Activated CD8-positive, alpha-beta T cell treated with anti-CD3 and anti-CD28 coated beads, Interleukin-2, amount 10 ng/mL, durations not matched to agents 7 days and 5 days (primary cell): ENCODE measurements at places on chromosomes 13 and 19. TPM values are rescaled to one million over a fixed set of nuclear protein-coding genes. Genes with fewer than 3 reads are reported as not detected.

Gene SIAH3
- not detected for total RNA-seq

Gene LILRB3
- total RNA-seq, result 1.5 TPM

Gene MYO9B
- 276 TPM for total RNA-seq

Gene CRLF1
- not detected for total RNA-seq

Gene C19orf33
- total RNA-seq, result not detected

Gene SLAIN1
- total RNA-seq, result 27.0 TPM

Gene FSD1
- total RNA-seq, result 26.7 TPM

Gene GNA15
- total RNA-seq, result 23.8 TPM

Gene PRX
- 1.1 TPM for total RNA-seq

Gene QPCTL
- 8.0 TPM for total RNA-seq

Gene DACH1
- total RNA-seq, result not detected

Gene ZNF382
- total RNA-seq, result 12.0 TPM

Gene TTC9B
- total RNA-seq, result not detected

Gene DNM2
- total RNA-seq, result 240 TPM

Gene VASP
- 222 TPM for total RNA-seq

Gene B9D2
- total RNA-seq, result 10.6 TPM

GRCh38 chr13:113948034-113948742 lies 25.7 kb downstream of the C13orf46 start:
- H3K27ac ChIP-seq, result no peak overlapping the region
- no peaks in the 10 kb centered on the region for H3K36me3 ChIP-seq
- no peak for DNase-seq
- H3K4me3 ChIP-seq, result no peak overlapping the region

GRCh38 chr19:31506102-31506501 lies 156.9 kb upstream of the TSHZ3 start:
- no peak overlapping the region for H3K27ac ChIP-seq
- no peak overlapping the region for H3K4me3 ChIP-seq
- no peak for DNase-seq

GRCh38 chr13:76036176-76036575 lies 400.0 kb downstream of the LMO7 start:
- H3K27me3 ChIP-seq, result no peaks in the 10 kb centered on the region
- DNase-seq, result no peak
- no peak overlapping the region for H3K27ac ChIP-seq
- H3K4me3 ChIP-seq, result no peak overlapping the region
- no peaks in the 10 kb centered on the region for H3K36me3 ChIP-seq

DNA sequence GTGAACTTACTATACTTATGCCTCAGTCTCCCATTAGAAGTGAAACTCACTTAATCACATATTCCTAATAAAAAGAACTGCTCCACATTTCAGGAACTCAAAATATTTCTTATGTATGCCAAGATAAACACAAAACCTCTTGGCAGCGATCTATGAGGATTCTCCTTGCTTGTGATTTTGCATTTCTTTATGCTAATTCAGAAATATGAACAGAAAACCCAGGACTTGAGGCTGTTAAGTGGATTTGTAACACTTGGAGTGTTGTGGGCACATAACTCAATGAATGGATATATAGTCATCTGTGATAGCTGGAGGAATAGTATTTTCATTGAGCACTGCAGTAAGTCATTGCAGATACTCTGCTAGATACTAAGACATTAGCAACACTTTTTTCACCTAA lies 5.6 kb upstream of the KATNAL1 start:
- no peak overlapping the region for H3K4me3 ChIP-seq
- H3K4me1 ChIP-seq, result peaks cover 12% of the 10 kb centered on the region
- no peak for DNase-seq
- no peak overlapping the region for H3K27ac ChIP-seq

DNA sequence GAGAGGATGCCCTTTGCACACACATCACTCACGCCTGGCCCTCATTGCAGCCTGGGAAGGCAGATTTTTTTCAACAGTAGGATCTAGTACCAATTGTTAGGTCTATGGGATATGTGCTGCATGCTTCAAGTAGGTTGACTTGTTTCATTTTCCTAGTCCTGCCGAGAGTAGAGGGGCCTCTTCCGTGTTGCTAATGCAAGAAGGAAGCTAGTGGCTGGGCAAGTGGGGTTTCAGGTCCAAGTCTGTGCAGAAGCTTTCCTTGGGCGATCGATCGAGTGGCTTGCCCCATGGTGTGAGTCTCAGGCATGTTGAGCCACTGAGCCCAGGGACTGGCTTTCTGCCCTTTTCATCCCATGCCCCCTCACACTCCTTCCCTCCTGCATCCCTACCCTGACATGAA lies 13.7 kb downstream of the ILF3 start:
- H3K4me1 ChIP-seq, result peaks cover 31% of the 10 kb centered on the region
- no peak overlapping the region for H3K27ac ChIP-seq
- peaks cover 30% of the 10 kb centered on the region for H3K36me3 ChIP-seq
- no peak overlapping the region for H3K4me3 ChIP-seq
- no peaks in the 10 kb centered on the region for H3K27me3 ChIP-seq

DNA sequence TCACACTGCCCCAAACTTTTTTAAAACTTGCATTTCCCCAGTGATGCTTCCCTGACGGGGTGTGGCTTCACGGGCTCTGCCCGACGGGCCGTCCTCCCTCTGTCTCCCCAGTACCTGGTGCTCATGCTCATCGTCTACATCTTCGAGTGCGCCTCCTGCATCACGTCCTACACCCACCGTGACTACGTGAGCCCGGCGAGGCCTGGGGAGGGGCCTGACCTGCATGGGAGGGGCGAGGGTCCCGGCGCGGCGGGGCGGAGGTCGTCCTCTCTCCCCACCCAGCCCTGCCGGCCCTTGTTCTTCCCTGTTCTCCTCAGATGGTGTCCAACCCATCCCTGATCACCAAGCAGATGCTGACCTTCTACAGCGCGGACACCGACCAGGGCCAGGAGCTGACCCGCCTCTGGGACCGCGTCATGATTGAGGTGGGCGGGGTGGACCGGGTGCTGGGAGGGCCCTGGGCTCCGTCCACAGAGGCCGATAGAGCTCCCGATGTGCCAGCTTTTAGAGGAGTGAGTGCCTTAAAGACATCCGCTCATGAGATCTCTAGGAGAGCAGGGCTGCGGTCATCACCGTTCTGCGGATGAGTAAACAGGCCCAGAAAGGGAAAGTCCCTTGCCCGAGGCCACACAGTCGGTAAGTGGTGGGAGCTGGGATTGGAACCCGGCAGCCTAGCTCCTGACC lies 6.9 kb downstream of the UPK1A start:
- DNase-seq, result peak; percentile 66
- H3K4me1 ChIP-seq, result peaks cover 7% of the 10 kb centered on the region
- peaks cover 27% of the 10 kb centered on the region for H3K27me3 ChIP-seq
- no peaks in the 10 kb centered on the region for H3K36me3 ChIP-seq
- peak overlapping the region; percentile 73 for H3K4me3 ChIP-seq
- peak overlapping the region; percentile 60 for H3K27ac ChIP-seq

DNA sequence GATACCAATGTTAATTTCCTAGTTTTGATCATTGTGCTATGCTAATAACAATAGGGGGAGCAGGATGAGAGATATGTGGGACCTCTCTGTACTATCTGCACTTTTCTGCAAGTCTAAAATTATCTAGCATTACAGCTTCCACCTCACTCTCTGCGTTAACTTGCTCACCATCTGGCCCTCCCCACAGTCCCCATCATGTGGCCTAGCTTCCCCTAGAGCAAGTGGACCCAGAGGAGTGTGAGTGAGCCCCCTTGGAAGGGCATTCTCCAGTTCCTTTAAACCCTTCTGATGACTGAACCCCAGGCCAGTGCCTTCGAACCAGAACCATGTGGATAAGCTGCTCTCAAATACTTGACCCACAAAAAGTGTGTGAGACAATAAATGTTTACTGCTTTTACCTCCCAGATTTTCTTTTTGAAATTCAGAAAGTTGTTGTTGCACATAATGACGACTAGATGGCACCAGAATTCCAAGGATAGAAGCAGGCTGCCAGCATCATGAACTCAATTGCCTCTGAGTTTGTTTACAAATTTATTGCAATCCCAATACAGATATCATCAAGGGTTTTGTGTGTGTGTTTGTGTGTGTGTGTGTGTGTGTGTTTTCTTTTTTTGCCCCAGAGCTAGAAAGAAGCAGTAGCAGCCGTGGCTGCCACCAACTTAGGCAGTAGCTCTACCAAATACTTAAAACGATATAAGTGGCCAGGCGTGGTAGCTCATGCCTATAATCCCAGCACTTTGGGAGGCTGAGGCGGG lies 49.0 kb upstream of the ZNF780A start:
- peaks cover 23% of the 10 kb centered on the region for H3K4me1 ChIP-seq
- DNase-seq, result peak; percentile 47
- H3K27me3 ChIP-seq, result peaks cover 14% of the 10 kb centered on the region
- no peak overlapping the region for H3K4me3 ChIP-seq
- no peaks in the 10 kb centered on the region for H3K36me3 ChIP-seq

DNA sequence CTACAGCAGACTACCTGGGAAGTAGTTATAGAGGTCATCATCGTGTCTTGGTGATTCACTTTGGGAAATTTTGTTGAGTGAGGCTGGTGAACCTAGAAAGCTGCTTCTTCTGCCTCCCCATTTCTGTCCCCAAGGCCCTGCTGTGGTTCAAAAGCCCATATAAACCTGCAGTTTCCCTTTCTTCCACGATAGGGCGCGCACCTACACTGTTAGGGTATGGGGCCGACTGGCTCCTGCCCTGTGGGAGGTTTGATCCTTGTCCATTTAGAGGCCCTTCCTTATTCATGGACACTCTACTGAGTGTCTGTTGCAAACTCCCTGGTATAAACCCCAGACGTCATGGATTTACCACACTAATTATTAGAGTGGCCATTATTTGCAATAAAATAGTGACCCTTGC lies 191.8 kb downstream of the GGACT start:
- H3K27me3 ChIP-seq, result no peaks in the 10 kb centered on the region
- DNase-seq, result no peak
- H3K4me1 ChIP-seq, result peaks cover 31% of the 10 kb centered on the region
- peaks cover 6% of the 10 kb centered on the region for H3K36me3 ChIP-seq

GRCh38 chr13:93778548-93778947 lies 551.9 kb downstream of the GPC6 start:
- H3K4me1 ChIP-seq, result no peaks in the 10 kb centered on the region
- no peaks in the 10 kb centered on the region for H3K27me3 ChIP-seq
- DNase-seq, result no peak
- H3K4me3 ChIP-seq, result no peak overlapping the region
- no peak overlapping the region for H3K27ac ChIP-seq
- H3K36me3 ChIP-seq, result no peaks in the 10 kb centered on the region

DNA sequence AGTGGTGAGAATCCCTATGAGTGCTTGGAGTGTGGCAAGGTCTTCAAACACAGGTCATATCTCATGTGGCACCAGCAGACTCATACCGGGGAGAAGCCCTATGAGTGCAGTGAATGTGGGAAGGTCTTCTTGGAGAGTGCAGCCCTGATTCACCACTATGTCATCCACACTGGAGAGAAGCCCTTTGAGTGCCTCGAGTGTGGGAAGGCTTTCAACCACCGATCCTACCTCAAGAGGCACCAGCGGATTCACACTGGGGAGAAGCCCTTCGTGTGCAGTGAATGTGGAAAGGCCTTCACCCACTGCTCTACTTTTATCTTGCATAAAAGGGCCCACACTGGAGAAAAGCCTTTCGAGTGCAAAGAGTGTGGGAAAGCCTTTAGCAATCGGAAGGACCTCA lies 18.7 kb upstream of the AURKC start:
- peaks cover 77% of the 10 kb centered on the region for H3K36me3 ChIP-seq
- H3K4me3 ChIP-seq, result no peak overlapping the region
- no peaks in the 10 kb centered on the region for H3K4me1 ChIP-seq
- H3K27ac ChIP-seq, result no peak overlapping the region
- no peaks in the 10 kb centered on the region for H3K27me3 ChIP-seq
- no peak for DNase-seq

- H3K4me3 ChIP-seq, result no peak overlapping the region
- H3K36me3 ChIP-seq, result peaks cover 15% of the 10 kb centered on the region
- peaks cover 20% of the 10 kb centered on the region for H3K4me1 ChIP-seq
Measured at GRCh38 chr19:12868540-12869112, 12.6 kb downstream of the DNASE2 start.

GRCh38 chr19:24062190-24062589 lies 24.8 kb upstream of the ZNF254 start:
- H3K36me3 ChIP-seq, result peaks cover 50% of the 10 kb centered on the region
- no peak overlapping the region for H3K4me3 ChIP-seq
- no peak overlapping the region for H3K27ac ChIP-seq
- H3K27me3 ChIP-seq, result no peaks in the 10 kb centered on the region
- H3K4me1 ChIP-seq, result peaks cover 3% of the 10 kb centered on the region

GRCh38 chr19:12163826-12164225 lies 930 bp downstream of the ZNF136 start:
- DNase-seq, result no peak
- H3K36me3 ChIP-seq, result peaks cover 33% of the 10 kb centered on the region
- peak overlapping the region; percentile 90 for H3K4me3 ChIP-seq
- peaks cover 39% of the 10 kb centered on the region for H3K4me1 ChIP-seq
- peak overlapping the region; percentile 94 for H3K27ac ChIP-seq
- H3K27me3 ChIP-seq, result no peaks in the 10 kb centered on the region

GRCh38 chr19:18433735-18434398 lies 4.1 kb downstream of the ISYNA1 start:
- peak overlapping the region; percentile 50 for H3K4me3 ChIP-seq
- DNase-seq, result no peak
- H3K4me1 ChIP-seq, result peaks cover 53% of the 10 kb centered on the region
- peak overlapping the region; percentile 20 for H3K27ac ChIP-seq
- peaks cover 26% of the 10 kb centered on the region for H3K36me3 ChIP-seq

DNA sequence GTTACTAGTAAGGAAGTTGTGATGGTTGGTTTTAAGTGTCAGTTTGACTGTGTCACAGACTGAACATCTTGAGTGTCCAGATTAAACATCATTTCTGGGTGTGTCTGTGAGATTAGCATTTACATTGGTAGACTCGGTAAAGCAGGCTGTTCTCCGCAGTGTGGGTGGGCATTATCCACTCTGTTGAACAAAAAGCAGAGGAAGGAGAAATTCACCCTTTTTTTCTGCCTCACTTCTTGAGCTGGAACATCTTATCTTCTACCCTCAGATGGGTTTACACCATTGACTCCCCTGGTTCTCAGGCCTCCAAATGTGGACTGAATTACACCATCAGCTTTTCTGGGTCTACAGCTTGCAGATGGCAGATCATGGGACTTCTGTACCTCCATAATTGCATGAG lies 63.7 kb upstream of the ZDHHC20 start:
- H3K36me3 ChIP-seq, result peaks cover 15% of the 10 kb centered on the region
- H3K27ac ChIP-seq, result no peak overlapping the region
- DNase-seq, result no peak
- no peak overlapping the region for H3K4me3 ChIP-seq

- H3K27me3 ChIP-seq, result no peaks in the 10 kb centered on the region
- H3K36me3 ChIP-seq, result peaks cover 18% of the 10 kb centered on the region
- H3K4me3 ChIP-seq, result no peak overlapping the region
- H3K4me1 ChIP-seq, result peaks cover 10% of the 10 kb centered on the region
- peak; percentile 70 for DNase-seq
Measured at GRCh38 chr19:44988896-44989556, 12.2 kb upstream of the RELB start.

DNA sequence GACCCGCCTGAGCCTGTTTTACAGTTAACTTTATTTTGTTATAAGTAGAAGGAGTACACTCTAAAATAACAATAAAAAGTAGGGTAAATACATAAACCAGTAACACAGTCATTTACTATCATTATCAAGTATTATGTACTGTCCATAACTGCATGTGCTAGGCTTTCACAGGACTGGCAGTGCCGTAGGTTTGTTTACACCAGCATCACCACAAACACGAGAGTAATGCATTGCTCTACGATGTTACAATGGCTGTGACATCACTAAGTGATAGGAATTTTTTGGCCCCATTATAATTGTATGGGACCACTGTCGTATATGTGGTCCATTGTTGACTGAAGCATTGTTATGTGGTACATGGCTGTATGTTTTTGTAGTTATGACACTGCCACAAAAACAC lies 41.3 kb upstream of the SLC7A9 start:
- no peaks in the 10 kb centered on the region for H3K27me3 ChIP-seq
- H3K4me3 ChIP-seq, result no peak overlapping the region
- H3K27ac ChIP-seq, result no peak overlapping the region
- peaks cover 9% of the 10 kb centered on the region for H3K36me3 ChIP-seq

- peaks cover 48% of the 10 kb centered on the region for H3K27me3 ChIP-seq
- peaks cover 19% of the 10 kb centered on the region for H3K4me1 ChIP-seq
- no peak overlapping the region for H3K4me3 ChIP-seq
- no peak for DNase-seq
- no peaks in the 10 kb centered on the region for H3K36me3 ChIP-seq
Measured at GRCh38 chr19:39084732-39085080, 538 bp downstream of the ACP7 start.
